HTR-8/SVneo (cell line): ENCODE measurements at places on chromosomes 12 and 14.

- DNase-seq = no peak
Measured at GRCh38 chr14:89736881-89737280, 217.6 kb downstream of the EFCAB11 start.

DNA sequence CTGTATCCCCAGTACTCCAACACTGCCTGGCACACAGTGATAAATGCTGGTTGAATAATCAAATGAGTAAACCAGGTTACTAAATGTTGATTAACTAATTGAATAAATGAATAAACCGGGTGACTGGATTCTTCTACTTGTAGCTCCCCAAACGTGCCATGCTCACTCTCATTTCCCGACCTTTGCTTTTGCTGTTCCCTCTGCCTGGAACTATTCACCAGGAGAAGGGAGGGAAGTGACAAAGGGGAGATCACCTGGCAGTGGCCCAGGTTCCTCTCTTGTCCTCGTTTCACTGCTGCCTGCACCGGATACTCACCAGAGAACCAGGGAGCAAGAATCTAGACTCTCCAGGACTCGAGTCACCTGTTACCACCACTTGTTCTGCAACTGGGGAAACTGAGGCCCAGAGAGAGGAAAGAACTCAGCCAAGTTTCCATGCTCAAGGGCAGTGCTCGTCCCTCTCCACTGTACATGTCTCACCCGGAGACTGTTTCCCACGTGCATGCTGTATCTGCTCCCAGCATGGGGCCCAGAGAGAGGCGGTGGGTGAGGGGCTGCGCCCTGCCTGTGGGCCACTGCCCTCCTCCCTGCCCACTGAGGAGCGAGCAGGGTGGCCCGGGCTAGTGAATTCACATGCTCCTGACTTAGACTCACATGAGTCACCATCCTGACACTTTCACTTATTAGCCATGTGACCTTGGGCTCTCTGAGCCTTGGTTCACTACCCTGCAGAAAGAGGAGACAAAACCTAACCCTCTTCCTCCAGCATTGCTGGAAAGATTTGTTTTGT is 17.7 kb upstream of the POP5 start:
- peak; percentile 54 for DNase-seq

DNA sequence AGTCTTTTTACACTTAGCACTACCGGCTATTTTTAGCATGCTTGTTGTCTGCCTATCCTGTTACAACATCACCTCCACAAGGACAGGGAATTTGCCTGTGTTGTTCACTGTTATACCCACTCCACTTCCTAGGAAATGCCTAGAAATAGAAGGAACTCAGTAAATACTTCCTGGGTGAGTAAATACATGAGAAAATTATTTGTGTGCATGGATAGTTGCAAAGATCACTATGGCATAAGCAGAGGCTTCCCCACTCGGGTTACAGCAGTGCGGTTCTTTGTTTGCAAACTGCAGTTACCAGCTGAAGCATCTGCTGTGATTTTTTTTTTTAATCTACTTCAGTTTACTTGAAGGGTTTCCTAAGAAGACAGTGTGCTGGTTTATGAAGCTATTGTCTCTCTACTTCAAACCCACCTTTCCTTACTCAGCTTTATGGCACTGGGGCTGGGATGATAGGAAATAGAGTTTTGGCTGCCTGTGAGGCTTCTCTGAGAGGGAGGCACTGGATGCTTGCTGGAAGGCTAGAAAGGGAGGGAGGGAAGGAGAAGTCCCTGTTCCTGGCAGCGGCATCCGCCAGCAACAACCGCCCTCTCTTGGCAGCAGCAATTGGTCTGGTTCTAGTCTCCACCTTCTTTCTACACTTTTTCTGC is 29.0 kb downstream of the PDE6H start:
- no peak for DNase-seq

GRCh38 chr12:121812320-121812871 is 8.6 kb downstream of the SETD1B start:
- no peak for DNase-seq

DNA sequence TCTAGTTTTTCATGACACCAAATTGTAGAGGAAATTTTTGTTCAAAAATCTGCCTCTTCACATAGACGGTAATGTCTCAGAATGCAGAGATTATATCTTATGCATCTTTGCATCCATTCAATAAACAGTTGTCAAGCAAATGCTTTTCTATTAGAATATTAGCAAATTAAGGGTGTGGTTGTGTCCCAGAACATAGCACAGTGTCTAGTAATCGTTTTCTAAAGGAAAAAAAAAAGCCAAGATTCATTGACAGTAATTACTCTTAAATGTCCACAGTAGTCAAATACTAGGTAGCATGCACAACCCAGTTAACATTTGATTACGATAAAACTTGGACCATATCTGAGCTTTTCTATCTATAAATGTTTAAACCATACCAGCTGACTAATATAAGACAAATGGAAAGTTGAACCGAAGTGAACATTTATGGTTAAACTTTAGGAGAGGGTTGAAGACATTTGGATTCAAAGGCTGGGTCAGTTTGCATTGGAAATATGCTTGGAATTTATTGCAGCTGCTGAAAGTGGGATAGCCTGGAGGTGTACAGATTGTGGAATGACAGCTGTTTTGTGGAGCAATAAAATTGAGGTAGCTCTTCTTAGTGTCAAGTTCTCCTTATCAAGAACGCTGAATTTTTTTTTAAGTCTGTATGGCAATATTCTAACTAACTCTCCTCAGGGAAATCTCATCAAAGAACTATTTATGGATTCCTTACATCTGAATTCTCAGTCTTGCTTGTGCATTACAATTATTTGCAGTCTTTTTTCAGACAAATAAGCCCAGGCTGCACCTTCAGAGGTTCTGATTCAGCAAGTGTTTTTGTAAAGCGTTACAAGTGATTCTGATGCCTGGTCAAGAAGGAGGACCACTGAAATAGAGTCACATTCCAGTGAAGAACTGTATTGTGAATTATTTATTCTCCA is 66.7 kb upstream of the ATP2B1 start:
- peak; percentile 62 for DNase-seq

DNA sequence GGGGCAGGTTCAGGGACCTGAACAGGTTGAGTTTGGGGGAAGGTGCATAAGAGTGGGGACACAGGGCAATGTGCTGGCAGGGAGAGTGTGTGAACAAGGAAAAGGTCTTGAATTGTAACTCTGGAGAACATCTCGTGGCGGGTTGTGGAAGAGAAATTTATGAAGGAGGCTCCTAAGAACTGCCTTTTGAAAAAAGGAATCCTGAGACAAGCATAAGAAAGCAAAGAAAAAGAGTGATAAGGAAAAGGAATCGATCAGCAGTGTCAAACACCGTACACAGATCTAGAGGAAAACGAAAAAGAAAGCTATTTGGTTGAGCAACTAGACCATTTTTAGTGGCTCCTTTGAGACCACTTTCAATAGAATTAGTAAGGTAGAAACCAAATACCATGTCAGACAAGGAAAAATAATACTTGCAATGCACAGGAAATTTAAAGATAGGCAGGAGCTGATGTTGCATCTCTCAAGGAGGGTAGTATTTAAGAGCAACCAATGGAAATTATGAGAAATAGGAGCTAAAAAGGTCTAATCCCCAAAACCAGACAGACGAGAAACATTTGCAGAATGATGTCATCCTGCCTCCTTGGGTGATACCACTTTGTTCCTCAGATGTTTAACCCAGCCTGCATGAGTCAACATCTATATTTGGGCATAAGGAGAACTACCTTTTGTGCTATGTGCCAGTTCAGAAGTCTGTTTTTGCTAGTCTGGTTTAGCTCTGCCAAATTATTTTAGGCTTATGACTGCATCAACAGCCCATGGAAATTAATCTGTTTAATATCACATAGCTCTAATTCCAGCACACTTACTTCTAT is 64.5 kb upstream of the STK38L start:
- no peak for DNase-seq

DNA sequence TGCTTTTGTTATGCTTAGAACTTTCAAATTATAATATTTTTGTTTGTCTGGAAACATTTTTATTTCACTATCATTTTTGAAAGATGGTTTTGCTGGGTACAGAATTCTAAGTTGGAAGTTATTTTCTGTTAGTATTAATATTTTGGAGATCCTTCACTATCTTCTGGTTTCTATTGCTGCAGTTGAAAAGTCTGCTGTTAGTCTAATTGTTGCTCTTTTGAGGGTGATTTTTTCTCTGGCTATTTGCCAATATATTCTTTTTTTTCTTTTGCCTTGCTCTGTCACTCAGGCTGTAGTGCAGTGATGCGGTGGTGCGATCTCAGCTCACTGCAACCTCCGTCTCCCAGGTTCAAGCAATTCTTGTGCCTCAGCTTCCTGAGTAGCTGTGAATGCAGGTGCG is 28.2 kb upstream of the ARID2 start:
- no peak for DNase-seq

- peak; percentile 66 for DNase-seq
Measured at GRCh38 chr14:34711169-34711568, 3.2 kb downstream of the CFL2 start.

DNA sequence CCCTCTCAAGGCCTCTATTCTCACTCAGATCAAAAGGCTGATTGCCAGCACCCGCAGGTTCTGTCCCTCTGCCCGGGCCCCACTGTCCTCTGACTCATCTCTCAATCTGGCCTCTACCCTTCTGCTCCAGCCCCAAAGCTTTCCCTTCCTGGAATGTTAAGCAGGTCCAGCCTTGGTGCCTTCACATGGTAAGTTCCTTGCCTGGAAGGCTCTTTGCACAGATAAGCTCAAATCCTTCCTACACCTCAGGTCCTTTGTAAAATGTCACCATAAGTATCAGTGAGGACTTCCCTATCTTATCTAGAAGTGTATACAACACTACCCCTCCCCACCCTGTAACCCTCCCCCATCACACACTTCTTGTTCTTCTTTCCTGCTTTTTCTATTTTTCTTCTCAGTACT is 22.2 kb downstream of the LPCAT3 start:
- peak; percentile 63 for DNase-seq

GRCh38 chr14:93150227-93151208 is 34.2 kb downstream of the MOAP1 start:
- DNase-seq = no peak
